Activated gamma-delta T cell treated with anti-CD3 and anti-CD28 coated beads, Interleukin-2, amount 50 U/mL, for 16 hours (primary cell): ENCODE measurements at places on chromosomes 7 and 10.

- DNase-seq: no peak
These were observed 8.5 kb downstream of the SFTPD start for GRCh38 chr10:79940431-79940830.

DNA sequence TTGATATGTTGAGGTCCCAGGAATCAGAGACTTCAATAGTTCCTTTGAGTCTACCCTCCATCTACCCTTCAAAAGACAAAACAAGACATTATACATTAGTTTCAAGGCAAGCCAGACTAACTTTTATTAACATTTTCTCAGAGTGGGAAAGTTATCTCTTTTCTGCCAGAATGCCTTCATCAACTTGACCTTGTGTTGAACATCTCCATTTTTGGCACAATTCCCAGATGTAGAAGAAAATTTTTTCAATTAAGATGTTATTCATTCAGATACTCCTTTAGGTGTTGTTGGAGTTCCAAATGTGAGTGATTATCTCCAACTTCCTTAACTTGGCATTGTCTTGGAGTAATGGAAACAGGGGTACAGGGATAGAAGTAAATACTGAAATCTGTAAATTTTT, 59.1 kb downstream of the NRF1 start:
- DNase-seq: no peak

GRCh38 chr10:46515793-46516192, 40.7 kb downstream of the GPRIN2 start:
- no peak for DNase-seq

DNA sequence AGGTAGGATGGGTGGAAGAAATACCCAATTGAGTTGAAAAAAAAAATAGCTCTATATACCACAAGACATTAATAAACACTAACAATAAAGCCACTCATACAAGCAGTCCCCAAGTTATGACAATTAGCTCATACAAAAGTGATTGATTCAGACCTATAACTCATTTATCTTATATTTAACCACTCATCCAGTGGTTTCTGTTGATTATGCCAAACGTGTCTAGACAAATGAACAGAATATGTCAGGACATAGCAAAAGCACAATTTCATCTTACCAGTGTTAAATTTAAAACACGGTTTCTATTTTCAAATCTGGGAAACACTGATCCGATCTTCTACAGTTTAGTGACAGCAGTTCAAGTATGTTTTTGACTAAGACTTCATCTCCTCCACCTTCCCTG, 17.0 kb downstream of the ABI1 start:
- no peak for DNase-seq

DNA sequence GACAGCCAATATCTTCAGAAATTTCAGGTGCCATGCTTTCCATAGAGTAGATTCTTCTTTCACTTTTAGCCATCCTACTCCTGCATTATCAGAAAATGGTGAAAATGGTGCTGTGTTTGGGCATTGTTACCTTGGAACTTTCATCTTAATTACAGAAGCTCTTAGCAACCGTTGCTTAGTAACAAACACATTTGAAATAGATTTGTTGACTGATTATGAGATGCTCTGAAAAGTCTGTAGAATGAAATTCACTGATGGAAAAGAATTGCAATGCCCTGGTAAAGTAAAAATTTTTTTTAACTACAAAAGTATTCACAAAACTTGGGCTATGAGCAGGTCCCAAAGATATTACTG, 249.3 kb upstream of the NEBL start:
- no peak for DNase-seq

- no peak for DNase-seq
These were observed 127.7 kb downstream of the CNOT4 start for GRCh38 chr7:135382173-135382572.

- no peak for DNase-seq
These were observed 3.5 kb downstream of the NRCAM start for GRCh38 chr7:108452707-108453106.

GRCh38 chr10:126851414-126852108, 53.7 kb upstream of the DOCK1 start:
- DNase-seq: no peak

DNA sequence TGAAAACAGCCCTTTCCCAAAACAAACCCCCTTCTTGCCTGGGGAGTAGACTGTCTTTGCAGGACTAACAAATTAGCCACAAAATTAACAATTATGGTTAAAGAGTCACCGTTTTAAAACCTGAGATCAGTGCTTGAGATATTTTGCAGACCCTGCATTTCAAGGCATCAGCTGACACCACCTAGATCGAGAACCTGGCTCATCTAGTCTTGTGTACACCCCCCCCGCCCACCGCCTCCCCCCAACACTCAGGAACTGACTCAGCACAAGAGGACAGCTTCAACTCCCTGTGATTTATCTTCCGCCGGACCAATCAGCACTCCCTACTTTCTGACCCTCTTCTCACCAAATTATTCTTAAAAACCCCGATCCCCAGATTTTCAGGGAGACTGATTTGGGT, 737.1 kb downstream of the PHTF2 start:
- DNase-seq: no peak

GRCh38 chr10:5506751-5507648, 7.6 kb upstream of the CALML5 start:
- DNase-seq: no peak
